ENCODE measurements at places on chromosomes 7 and 10.

GRCh38 chr7:151038951-151039849 is 9.1 kb upstream of the ASIC3 start:
- H3K36me3 ChIP-seq = peaks cover 19% of the 10 kb centered on the region
- DNase-seq = peak; percentile 83
- H3K4me3 ChIP-seq = no peak overlapping the region
- H3K4me1 ChIP-seq = peaks cover 20% of the 10 kb centered on the region
- no peaks in the 10 kb centered on the region for H3K27me3 ChIP-seq

- no peaks in the 10 kb centered on the region for H3K36me3 ChIP-seq
Observed at GRCh38 chr10:26486990-26487850, 49.1 kb downstream of the APBB1IP start.

DNA sequence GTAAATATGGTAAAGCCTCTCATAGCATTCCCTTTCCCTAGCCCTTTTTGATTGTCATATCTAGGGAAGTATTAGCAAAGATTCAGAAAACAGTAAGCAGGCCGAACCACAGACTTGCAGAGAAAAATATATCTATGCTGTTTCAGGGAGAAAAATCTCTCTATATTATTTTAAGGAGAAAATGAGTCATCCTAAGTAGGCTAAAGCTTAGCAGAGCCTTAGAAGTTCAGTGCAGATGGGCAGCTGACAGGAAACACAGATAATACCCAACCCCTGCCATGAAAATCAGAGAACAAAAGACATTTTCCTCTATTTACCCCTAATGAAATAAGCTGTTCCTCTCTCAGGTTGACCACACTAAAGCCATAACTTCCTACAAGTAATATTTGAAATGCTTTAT is 16.5 kb downstream of the C1QL3 start:
- H3K36me3 ChIP-seq = no peaks in the 10 kb centered on the region
- no peak overlapping the region for H3K27ac ChIP-seq
- no peak for DNase-seq
- H3K27me3 ChIP-seq = no peaks in the 10 kb centered on the region
- H3K4me1 ChIP-seq = no peaks in the 10 kb centered on the region

DNA sequence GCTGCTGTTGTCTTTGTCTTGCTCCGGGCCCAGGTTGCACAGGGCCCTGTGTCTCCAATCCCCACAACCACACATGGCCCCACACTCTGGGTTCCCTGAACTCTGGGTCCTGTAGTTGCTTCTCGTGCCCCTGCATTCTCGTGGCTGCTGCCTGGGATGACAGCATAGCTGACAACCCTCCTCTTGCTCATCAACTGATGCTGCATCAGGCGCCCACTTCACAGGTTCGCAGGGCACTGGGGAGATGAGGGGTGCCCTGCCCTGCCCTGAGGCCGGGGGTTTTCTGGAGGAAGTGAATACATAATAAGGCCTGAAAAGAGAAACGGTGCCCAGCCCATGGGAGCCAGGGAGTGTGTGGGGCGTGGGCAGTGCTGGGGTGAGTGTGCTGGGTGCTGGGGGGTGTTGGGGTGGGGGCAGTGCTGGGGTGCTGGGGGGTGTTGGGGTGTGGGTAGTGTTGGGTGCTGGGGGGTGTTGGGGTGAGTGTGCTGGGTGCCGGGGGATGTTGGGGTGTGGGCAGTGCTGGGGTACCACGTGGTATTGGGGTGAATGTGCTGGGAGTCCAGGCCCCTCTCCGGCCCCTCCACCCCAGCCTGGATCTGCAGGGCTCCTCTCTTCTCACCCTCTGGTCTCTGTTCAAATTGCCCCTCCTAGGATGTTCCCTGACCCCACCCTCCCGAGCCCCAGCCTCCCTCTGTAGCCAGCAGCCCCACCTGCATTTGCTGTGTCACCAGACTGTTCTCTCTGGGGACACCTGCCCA is 2.0 kb upstream of the MTG1 start:
- no peaks in the 10 kb centered on the region for H3K4me1 ChIP-seq
- no peak overlapping the region for H3K4me3 ChIP-seq
- H3K27me3 ChIP-seq = no peaks in the 10 kb centered on the region
- peaks cover 3% of the 10 kb centered on the region for H3K36me3 ChIP-seq

GRCh38 chr10:125154529-125154928 is 5.8 kb downstream of the CTBP2 start:
- no peak for DNase-seq
- no peaks in the 10 kb centered on the region for H3K36me3 ChIP-seq
- H3K4me1 ChIP-seq = peaks cover 32% of the 10 kb centered on the region
- no peaks in the 10 kb centered on the region for H3K27me3 ChIP-seq

DNA sequence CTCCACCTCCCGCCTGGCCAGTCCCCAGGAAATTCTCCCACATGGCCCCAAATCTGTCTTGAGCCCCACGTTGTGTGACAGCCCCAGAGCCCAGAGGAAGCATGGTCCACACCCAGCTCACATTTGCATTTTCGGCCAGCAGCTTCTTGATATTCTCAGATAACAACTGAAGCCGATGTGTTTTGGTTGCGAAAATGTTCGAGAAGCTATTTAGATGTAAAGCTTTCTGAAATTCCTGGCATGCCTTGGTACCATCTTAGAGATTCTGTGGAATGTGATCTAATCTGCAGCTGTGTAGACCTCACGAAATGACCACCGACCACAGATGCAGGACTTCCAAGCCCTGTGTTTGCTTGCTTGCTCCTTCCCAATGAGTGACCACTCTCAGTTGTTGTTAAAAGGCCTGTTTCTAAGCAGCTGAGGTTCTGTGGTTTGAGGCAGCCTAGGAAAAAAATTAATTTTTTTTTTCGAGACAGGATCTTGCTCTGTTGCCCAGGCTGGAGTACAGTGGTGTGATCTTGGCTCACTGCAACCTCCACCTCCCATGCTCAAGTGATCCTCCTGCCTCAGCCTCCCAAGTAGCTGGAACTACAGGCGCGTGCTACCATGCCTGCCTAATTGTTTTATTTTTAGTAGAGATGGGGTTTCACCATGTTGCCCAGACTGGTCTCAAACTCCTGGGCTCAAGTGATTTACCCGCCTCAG is 8.8 kb downstream of the SLC4A2 start:
- no peaks in the 10 kb centered on the region for H3K4me1 ChIP-seq
- no peak overlapping the region for H3K4me3 ChIP-seq
- no peaks in the 10 kb centered on the region for H3K27me3 ChIP-seq
- no peak for DNase-seq

GRCh38 chr7:2158331-2159175 is 74.2 kb downstream of the MAD1L1 start:
- no peak overlapping the region for H3K4me3 ChIP-seq
- no peaks in the 10 kb centered on the region for H3K36me3 ChIP-seq
- peaks cover 11% of the 10 kb centered on the region for H3K4me1 ChIP-seq

GRCh38 chr10:31132681-31133244 is 101.1 kb upstream of the ZNF438 start:
- no peak overlapping the region for H3K4me3 ChIP-seq
- H3K27me3 ChIP-seq = no peaks in the 10 kb centered on the region
- peaks cover 16% of the 10 kb centered on the region for H3K4me1 ChIP-seq

DNA sequence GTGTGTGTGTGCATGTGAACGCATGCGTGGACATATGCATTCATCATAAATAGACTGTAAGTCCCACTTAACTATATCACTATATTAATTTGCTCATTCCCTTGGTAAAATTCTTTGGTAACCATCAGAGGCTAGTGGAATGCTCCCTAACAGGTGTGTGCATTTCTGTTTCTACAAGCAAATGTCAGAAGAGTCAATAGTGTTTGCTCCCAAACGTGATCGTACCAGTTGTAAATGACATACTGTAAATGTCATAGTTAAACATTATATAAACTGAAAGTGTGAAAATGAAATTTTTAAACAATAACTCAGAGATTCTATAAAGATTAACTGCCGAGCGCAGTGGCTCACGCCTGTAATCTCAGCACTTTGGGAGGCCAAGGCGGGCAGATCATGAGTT is 94.6 kb downstream of the ANLN start:
- DNase-seq = no peak
- no peak overlapping the region for H3K27ac ChIP-seq
- no peaks in the 10 kb centered on the region for H3K4me1 ChIP-seq
- H3K36me3 ChIP-seq = no peaks in the 10 kb centered on the region
- peaks cover 3% of the 10 kb centered on the region for H3K27me3 ChIP-seq

GRCh38 chr7:90717296-90718060 is 121.4 kb downstream of the CDK14 start:
- no peak overlapping the region for H3K4me3 ChIP-seq
- peaks cover 10% of the 10 kb centered on the region for H3K4me1 ChIP-seq
- no peak overlapping the region for H3K27ac ChIP-seq
- DNase-seq = peak; percentile 54
- H3K36me3 ChIP-seq = no peaks in the 10 kb centered on the region

DNA sequence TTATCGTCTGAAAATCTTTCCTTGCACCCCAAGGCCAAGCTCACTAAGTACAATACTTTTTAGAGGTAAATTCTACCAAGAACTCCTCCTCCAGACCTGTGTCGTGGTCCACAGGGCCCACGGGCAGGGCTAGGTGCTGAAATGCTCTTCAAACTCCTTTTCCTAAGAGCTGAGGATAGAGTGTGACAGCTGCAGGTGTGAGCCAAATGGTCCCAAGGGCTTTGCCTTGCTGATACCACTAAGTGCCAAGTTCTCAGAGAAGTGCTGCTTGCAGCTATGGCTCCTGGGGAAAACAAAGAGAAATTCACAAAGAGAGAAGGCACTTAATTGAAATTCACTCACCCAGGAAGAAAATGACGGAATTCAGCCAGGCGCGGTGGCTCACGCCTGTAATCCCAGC is 868.9 kb upstream of the AUTS2 start:
- H3K27me3 ChIP-seq = no peaks in the 10 kb centered on the region
- H3K4me1 ChIP-seq = no peaks in the 10 kb centered on the region
- H3K4me3 ChIP-seq = no peak overlapping the region
- H3K27ac ChIP-seq = no peak overlapping the region
- H3K36me3 ChIP-seq = no peaks in the 10 kb centered on the region

DNA sequence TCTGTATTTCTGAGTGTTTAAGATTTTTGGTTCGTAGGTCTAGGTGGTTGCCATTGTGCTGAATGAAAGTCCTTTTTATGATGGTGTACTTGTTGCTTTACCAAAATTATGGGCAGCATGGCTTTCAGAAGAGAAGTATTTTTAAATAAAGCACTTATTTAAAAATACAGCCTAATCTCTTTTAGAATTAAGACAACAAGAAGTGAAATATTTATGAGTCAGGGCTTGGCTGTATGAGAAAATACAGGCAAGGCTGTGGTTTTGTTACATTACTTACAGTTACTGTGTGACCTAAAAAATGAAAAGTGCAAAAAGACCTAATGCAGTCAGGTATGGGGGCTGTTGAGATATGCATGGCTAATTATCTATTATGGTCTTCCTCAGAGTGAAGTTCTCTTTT is 185.2 kb upstream of the PPP1R3A start:
- no peaks in the 10 kb centered on the region for H3K27me3 ChIP-seq
- DNase-seq = peak; percentile 65
- H3K4me1 ChIP-seq = no peaks in the 10 kb centered on the region
- H3K27ac ChIP-seq = no peak overlapping the region
- H3K4me3 ChIP-seq = no peak overlapping the region

DNA sequence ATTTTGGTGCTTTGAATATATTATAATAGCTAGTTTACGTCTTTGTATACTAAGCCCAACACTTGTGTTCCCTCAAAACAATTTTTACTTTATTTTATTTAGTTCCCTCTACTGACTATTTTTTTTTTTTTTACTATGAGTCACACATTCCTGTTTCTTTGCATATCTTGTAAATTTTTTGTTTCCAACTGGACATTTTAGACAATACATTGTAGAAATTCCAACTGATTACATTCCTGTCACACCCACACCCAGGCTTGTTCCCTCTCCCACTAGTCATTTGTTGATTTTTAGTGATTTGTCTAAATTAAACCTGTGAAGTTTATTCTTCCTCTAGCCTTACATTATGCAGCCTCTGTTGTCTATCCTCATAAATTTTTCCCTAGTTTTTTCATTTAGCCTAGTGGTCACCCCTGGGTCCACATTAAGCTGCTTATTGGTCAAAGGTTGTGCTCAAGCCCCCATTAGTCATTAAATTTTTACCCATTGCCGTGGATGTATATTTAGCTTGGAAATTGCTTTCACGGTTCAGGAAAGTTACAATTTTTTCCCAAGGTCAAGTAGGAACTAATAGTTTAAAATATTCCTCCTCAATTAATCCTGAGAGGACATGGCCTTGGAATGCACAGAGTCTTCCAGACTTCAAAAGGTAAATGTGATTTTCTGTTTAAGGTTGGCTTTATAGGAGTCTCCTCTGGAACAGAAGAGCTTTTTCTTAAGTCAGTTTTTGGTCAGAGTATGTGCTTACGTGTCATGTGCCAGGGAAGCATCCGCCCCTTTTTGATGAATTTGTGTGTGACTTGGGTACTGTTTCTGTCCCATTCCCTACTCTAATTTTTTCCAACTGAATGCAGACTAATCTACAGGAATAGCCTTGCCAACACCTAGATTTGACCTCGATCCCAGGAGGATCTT is 207.6 kb upstream of the TMEM72 start:
- H3K27me3 ChIP-seq = no peaks in the 10 kb centered on the region
- DNase-seq = peak; percentile 91
- no peaks in the 10 kb centered on the region for H3K36me3 ChIP-seq

GRCh38 chr10:36278176-36278575 is 636.1 kb upstream of the FZD8 start:
- H3K4me1 ChIP-seq = no peaks in the 10 kb centered on the region

DNA sequence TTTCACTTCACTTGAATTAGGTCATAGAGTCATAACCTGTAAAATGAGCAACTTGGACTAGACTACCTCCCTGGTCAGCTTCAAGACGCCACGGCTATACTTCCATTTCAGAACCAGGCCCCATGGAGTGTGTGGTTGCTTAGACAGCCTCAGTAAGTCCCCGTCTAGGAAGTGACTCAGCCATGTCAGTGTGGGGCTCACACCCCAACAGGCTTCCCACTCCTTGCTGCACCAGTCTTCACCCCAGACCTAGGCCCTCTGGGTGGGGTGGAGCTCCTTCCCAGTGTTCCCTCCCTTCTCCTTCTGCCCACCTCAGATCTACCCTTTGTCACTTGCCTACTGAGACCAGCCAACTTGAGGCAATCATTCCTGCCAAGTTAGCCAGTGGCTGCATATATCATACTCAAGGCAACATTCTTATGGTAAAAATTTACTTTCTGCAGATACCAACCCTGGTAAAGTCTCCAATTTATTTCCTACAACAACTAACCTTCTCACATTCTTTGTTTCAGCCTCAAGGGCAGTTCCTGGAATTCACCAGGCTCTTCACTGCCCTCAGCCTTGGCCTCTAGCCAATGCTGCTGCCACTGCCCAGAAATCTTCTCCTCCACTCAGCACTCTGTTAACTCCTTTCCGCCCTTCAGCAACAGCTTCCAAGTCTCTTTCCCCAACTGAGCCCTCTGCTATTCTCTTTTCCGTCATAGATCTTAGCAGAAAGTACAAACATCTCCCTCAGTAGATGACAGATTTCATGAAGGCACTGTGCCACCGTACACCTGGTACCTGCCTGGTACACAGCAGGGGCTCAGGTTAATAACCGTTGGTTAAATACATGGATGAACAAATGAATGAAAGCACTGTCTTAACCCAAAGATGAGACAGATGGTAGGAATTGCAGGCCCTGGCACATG is 31.3 kb upstream of the ZNRF2 start:
- DNase-seq = no peak
- H3K4me1 ChIP-seq = no peaks in the 10 kb centered on the region
- no peak overlapping the region for H3K4me3 ChIP-seq
- H3K27ac ChIP-seq = no peak overlapping the region
- H3K27me3 ChIP-seq = no peaks in the 10 kb centered on the region
